ENCODE measurements at places on chromosomes 4 and X. TPM values are rescaled to one million over a fixed set of nuclear protein-coding genes. Genes with fewer than 3 reads are reported as not detected.

GRCh38 chr4:114875630-114876029, 237.8 kb downstream of the NDST4 start:
- no peak for DNase-seq

DNA sequence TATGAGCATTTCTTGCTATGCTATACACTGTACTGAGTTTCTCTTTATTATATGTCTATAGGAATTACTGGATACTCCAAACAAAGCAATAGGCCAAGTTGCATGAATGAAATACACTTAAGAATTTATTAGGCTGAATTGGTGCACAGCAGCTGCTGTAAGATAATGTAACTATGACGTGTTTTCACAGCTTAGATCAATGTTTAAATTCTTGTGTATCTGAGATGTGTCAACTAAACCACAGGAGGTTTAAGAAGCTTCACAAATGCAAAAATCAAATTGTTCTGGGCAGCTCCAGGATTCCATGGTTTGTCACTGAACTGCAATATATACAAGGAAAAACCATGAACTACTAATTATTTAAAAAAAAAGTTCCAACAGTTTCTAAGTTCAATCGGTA, 156.7 kb downstream of the MAPK10 start:
- DNase-seq, result no peak

The HTRA3 gene
- 65.3 TPM for total RNA-seq

The FIP1L1 gene
- total RNA-seq, result 64.0 TPM

The DKK2 gene
- total RNA-seq, result 1.5 TPM

GRCh38 chr4:150211799-150212445, 133.7 kb downstream of the DCLK2 start:
- DNase-seq, result no peak

- DNase-seq, result no peak
Observed at GRCh38 chrX:120794525-120794975, 81.1 kb downstream of the CT47B1 start.

DNA sequence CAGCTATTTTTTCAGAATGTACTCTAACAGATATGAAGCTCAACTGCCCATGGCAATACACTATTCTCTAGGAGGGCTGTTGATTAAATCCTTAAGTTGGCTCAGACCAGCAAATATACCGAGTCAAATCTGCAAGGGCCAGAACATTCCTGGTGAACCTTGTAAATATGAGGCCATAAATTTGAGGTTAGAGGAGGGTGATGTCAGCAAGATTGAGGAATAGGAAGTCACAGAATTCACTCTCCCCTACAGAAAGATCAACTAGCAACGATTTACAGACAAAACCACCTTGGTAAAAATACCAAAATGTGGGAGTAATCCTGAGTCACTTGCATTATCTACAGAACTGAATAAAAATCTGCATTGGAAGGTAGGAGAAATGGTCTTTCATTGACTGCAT, 399.3 kb downstream of the GPM6A start:
- no peak for DNase-seq

The MAGEB2 gene
- total RNA-seq, result not detected

The GPRASP3 gene
- 9.7 TPM for total RNA-seq

DNA sequence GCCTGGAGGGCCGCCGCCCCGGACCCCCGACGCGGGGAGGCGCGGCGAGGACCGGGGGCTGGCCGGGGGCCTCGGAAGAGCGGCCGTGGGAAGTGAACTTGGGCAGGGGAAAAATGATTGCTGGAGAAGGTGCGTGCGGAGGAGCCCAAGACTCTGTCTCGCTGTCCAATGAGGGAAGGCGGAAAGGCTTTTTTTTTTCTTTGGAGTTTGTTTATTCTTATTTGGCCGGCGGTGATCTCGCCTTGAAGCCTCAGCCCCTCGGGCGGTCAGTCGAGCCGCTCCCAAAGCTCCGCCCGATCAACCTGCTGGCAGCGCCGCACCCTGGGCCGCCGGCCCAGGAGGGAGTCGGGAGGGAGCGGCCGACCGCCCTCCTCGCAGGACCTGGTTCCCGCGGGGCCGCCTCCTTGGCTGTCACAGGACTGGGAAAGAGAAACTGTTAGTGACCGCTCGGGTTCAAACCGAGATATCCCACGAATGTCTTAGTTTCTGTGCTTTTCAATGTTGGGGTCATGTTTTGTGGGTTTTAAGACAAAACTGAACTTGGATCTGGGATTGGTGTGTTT, 2.5 kb downstream of the CPEB2 start:
- DNase-seq, result peak; percentile 82

DNA sequence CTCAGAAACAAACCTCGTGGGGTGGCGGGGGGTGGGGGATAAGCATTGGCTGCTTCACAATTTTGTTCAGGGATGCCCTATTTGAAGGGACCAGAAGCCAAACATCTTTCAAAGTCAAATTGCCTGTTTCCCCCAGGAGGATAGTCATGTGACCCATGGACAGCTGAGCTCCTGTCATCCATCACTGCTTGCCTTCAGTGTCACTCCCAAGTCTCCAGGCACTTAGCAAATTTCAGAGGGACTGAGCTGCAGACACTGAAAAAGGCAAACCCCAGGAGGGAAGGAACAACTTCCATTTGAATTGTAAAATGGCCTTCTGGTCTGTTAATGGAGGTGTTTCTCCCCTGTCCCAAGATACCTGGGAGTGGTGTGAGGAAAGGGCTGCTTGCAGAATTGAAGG, 73.4 kb downstream of the FRMPD3 start:
- DNase-seq, result no peak

DNA sequence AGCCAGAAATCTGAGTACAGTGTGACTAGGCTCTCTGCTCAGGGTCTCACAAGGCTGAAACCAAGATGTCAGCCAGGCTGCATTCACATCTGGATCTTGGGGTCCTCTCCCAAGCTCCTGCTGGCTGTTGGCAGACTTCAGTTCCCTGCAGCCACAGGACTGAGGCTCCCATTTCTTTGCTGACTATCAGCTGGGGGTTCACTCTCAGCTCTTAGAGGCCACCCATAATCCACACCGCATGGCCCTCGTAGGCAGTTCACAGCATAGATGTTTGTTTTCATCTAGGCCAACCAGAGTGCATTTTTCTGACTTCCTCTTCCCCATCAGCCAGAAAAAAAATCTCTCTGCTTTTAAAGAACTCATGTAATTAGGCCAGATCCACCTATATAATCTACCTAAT, 8.2 kb upstream of the WDR44 start:
- DNase-seq, result no peak

DNA sequence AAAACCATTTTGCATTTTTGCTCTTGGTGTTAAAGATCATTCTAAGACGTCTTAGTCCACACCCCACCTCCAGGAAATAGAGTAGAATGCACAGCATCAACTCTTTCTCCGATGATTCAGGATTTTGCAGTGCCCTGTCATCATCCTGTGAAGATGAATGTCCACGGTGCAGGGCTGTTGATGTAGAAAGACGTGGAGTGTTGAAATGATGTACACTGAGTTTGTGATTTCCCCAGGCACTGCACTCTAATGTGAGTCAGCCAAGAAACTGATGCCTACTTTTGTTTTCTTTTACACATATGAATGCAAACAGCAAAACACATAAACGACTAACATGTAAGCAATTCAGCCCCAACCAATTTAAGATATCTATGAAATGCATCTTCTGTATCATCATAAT, 10.5 kb downstream of the LGI2 start:
- no peak for DNase-seq

GRCh38 chrX:151396042-151396824, 773 bp upstream of the VMA21 start:
- DNase-seq, result no peak

DNA sequence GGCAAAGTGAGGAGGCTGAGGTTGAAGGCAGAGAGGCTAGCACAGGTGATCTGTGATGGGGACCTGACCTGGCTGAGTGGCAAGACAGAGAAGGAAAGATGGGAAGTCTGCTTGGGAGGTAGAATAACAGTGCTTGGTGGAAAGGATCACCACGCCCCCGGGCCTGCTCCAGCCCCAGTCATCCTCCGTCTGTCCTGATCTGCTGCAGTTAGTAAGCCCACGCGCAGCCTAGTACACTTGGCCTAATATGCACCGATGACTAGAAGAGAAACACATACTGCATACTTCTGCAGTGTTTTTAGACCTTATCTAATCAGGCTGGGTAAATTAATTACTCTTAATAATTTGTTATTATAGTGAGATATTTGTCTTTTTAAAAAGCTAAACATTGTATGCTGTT, 103.7 kb upstream of the KLF3 start:
- DNase-seq, result no peak

GRCh38 chrX:71910986-71911730, 513 bp downstream of the NHSL2 start:
- DNase-seq, result peak; percentile 23

DNA sequence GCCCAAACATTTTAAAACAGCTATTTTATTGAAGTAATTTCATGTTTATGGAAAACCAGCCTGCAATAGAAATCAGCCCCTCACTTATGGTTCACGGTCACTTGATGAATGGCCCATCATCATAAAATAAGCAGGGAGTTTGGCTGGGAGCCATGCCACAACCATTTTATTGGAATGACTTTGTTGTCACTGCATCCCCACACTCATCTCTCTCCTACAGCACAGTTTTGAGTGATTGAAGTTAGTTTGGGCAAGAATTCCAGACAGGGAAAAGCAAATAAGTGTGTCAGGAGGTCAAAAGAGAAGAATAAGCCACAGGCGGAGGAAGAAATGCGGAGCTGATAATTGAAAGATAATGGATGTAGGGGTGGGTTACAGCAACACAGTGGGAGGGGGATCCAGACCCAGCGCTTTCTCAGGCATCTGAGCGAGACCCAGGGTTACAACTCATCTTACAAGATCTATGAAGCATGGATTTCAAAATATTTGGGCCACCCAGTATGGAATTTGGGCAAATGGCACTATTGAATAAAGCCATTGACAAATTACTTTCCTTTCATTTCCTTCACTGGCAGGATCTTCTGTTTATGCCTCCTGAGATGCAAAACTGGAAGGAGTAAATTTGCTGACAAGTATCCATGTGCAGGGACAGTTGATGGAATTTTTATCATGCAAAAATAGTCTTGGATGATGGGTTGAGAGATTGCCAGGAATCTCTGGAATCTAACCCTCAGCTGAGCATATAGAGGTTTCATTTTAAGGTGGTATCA, 100.8 kb downstream of the SHROOM3 start:
- DNase-seq, result no peak

The PWWP3B gene
- total RNA-seq, result 21.3 TPM

The CLDN24 gene
- not detected for total RNA-seq

DNA sequence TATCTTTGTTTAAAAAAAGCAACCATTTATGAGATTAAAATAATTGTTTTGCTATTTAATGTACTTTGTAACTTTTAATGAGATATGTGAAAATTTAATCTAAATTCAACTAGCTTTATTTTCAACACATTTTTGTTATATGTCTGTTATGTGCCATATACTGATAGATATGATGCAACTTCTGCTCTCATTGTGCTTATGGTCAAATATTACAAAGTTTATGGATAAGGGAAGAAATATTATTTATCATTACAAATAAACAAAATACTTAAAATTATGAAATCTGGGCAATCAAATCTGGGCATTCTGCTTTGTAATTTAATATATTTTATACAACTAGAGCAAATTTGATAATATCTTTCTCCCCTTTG, 40.0 kb downstream of the PCDH10 start:
- no peak for DNase-seq

The ACOX3 gene
- 17.9 TPM for total RNA-seq

The FGB gene
- not detected for total RNA-seq

DNA sequence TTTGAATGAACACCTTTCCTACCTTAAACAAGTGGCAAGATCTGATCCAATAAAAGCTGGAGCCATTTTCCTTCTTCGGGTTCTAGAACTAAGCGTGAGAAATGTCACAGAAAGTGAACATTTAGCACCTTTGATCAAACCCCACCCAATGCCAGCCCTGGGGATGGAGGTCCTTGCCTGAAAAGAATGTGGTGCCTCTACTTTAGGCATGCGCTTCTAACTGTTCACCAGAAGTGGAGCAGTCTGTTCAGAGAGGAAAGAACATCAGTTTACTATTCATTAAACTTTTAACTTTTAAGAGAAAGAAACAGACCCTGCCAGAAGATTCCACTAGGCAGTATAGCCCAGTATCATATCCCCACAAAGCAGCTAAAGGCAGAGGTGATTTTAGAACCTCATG, 75.9 kb downstream of the INTS12 start:
- no peak for DNase-seq

DNA sequence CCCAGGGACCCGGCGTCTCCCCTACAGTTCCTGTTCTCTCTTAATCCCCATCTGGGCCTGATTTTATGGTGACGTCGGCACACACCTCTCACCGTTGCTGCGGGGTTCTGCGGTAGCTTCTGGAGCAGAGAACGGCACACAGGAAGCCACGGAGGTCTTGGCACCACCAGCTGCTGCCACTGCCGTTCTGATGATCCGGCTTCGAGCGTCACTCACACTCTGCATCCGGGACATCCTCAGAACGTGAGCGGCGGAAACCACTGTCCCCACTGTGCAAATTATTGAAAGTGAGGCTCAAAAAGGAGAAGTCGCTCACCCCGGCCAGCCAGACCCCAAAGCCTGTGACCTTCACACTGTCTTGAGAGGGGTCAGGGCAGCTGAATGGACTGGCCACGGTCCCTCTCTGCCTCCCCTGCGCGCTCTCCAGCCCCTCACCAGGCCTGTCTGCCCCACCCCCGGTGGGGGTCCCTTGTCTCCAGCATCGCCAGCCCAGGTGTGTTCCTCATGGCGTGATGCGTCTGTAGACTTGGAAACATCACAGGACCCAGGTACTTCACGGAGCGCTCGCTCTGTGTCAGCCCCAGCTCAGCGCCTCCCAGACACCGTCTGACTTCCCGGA, 201.1 kb downstream of the AFAP1 start:
- DNase-seq, result no peak

The HMX1 gene
- not detected for total RNA-seq

DNA sequence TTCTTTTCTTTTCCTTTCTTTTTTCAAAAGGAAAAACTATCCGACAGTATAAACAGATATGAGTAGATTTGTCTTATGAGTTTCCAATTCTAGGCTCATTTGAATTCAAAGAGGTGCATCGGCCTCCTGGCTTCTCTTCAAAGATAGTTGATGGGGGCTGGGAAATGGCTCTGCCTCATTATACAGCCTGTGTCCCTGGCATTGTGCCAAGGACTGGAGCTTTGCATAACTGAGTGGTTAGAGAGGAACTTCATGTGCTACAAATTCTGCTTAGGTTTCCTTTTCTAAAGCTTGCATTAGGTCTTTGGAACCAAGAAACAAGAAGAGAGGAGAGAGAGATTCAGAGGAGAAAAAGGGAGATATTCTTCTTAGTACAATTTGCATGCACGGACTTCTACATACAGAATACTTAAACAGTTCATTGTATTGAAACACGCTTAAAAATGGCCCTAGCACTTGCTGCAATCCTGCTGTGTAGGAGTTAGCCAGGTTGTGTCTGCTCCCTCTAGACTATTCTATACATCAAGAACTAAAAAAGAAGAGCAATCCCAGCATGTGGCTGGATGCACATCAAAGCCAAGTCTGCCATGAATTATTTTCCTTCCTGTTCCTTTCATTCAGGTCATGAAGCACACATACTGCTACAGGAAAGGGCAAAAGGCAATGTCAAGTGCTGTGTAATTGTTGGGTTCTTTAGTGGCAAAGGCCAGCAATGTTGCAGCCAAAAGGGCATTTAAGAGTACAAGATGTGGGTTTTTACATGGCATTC, 70.9 kb downstream of the INTS12 start:
- DNase-seq, result peak; percentile 22

GRCh38 chr4:31947101-31947500, 1226.9 kb downstream of the PCDH7 start:
- no peak for DNase-seq

All from uterus (tissue), 4 donors.